ENCODE measurements at places on chromosomes 4 and X.

GRCh38 chrX:39810901-39811300, 286.9 kb downstream of the BCOR start:
- DNase-seq, result no peak

GRCh38 chr4:27115221-27115620, 254.6 kb downstream of the STIM2 start:
- DNase-seq, result no peak

DNA sequence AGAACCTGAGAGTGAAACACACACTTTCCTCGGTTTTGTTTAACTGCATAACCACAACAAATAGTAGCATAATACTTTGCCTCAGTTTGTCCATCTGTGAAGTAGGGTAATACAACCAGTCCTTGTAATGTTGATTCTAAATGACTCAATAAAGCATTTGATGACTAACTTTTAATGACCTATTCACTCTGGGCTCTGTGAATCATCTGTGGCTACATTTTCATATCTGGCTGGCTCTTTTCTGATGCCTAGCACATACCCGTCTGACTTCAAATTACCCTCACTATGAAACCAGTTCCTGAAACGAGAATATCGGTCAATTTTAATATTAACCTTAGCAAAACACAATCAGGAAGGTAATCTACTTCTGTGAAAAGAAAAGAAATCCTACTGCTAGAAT, 151.0 kb downstream of the SH2D1A start:
- DNase-seq, result no peak

GRCh38 chr4:20284990-20285389, 33.3 kb downstream of the SLIT2 start:
- DNase-seq, result no peak

- peak; percentile 47 for DNase-seq
Observed at GRCh38 chr4:11367371-11367770, 61.3 kb downstream of the HS3ST1 start.

- DNase-seq, result no peak
Observed at GRCh38 chrX:153446950-153447580, 1.2 kb upstream of the TREX2 start.

DNA sequence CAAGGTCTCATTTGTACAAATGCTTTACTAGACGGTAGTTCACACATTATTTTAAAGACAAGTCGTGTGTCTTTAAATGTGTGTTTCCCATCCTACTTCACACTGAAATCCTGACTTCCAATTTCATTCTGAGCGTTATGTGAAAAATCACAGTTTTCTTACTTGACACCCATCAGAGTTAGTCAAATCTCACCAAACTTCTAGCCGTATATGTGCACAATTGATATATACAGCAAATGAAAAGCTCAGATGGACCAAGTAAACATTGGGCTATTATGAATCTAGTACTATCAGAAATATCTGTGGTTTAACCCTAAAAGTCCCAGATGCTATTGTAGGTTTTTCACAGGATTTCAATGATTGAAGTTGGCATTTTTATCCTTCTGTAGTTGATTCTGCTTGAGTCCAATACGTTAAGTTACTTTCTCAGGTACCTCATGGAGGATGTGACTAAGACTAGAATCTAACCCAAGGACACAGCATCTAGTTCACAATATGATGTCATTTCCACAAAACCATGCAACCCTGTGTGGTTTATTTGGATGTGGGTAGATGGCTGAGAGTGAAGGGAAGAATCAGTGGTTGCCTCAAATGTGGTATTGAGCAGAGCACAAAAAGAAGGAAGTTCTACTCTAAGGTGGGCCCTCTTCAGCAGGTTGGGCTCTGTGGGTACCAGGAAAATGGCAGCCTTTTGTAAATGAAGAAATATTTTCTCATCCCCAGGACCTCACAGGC, 22.1 kb upstream of the TRIM60 start:
- no peak for DNase-seq

DNA sequence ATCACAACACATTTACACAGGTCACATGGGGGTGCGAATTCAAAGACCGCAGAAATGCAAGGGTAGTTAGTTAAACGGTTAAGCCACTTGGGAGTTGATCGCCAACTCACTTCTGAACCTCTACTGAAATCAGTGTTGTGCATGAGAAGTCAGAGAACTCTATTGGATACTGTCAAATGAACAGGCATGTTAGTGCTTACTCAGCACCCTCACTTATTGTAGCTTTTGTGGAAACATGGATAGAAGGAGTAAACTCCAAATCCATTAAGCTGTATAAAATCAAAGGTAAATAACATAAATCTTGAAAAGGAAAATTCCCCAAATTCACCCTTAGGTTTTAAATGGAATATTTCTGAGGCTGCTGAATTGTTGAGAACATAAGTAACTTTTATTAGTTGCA, 17.5 kb upstream of the ANXA10 start:
- no peak for DNase-seq

DNA sequence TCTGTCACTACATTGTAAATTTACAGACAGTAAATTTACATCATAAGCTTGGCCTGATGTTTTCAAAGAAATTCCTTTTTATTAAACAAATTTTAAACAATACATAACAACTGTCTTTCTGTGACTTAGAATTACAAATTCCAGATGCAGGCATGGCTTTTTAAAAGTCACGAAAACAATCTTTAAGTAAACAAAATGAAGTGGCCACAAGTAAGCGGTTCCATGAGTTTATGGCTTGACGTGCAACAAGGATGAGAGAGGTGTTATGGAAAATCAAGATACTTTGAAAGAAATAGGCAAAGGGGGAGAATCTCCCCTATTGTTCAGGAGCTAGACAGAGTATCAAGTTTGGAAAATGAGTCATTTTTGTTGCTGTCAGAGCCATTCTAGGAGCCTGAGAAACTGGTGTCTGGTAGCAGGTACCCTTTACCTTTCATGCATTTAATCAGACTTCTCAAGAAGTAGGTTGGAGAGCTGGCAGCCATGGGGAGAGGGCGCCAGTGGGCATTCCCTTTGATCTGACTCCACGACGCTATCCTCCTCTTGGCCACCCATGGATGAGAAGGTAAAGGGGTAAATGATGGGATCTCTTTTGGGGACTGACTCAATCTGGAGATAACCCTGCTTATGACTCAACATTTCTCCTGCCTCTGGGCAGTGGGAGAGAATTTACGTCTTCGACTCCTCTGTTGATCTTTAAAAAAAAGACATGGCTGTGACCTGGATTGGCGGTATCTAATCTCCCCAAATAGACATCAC, 217.2 kb downstream of the SPRY1 start:
- no peak for DNase-seq

- DNase-seq, result no peak
Observed at GRCh38 chr4:111494471-111494870, 650.8 kb upstream of the FAM241A start.

GRCh38 chrX:56618323-56618722, 54.9 kb downstream of the UBQLN2 start:
- no peak for DNase-seq

DNA sequence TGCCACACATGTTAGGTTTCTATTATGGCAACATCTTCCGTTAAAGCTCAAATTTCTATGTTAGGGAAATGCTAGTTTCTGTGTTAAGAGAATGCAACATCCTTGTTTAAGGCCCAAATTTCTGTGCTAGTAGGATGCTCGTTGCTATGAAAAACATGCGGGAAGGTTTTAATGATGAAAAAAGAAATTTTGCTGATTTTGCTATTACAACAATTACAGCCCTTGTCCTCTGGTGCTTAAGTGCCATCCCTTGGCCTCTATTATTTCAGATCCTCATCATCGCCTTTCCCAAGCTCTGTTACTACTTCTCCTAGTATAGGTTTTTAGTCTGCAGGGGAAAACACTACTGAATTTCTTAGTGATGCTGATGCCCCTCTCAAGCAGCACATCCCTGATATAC, 412.6 kb upstream of the NDST3 start:
- no peak for DNase-seq

GRCh38 chrX:68711845-68712244, 64.4 kb downstream of the STARD8 start:
- DNase-seq, result no peak

DNA sequence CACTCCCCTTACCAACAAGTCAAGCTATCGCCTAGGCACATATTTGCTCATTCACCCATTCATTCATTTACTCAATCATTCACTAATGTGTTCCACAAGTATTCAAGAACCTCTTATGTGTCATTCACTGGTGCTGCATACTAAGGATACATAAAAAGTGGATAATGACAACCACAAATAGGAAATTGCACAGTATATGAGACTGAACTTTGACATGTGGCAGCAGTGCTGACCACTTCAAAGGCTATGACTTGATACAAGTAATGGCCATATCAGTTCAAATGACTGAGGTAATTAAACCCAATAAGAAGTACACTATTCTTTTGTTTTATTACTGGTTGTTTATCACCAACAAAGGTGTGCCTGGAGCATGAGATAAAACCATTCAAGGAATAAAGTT, 282.5 kb downstream of the KLHL13 start:
- DNase-seq, result no peak

DNA sequence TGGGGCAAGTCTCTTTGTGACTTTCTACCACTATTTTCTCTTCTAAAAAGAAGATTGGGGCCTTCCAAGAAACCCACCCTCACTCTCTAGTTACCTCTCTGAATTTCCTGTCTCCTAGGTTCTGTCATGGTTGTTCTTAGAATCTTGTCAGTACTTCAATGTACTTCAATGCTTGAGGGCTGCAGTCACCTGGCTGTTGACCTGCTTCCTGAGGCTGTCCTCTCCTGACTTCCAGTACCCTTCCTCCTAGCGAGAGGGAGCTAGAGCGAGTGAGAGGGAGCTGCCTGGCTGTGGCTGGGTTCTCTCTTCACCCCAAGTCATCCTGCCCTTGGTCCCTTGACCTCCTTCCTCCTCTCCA, 17.7 kb downstream of the CD99L2 start:
- DNase-seq, result no peak

DNA sequence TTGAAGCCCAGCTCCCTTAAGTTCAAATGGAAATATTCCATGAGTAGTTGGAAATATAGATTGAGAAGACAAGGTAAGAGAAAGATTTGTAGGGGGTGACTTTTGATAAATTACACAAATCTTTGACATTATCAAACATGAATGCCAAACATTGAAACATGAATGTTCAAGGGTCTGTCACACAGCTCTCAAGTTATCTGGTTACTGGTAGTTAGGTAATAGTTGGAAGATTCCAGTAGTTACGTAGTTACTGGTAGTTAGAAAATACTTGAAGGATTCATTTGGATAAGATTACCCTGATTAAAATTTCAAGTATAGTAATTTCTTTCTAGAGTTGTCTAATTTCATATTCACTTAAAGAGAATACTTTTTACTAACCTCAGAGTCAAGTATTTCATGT, 20.7 kb downstream of the KIAA0232 start:
- no peak for DNase-seq

Measured in NCI-H1105 treated with DMSO at 0.1 percent for 48 hours (cell line).